Large intestine (tissue), 12 donors: ENCODE measurements at places on chromosomes 7 and 10.

DNA sequence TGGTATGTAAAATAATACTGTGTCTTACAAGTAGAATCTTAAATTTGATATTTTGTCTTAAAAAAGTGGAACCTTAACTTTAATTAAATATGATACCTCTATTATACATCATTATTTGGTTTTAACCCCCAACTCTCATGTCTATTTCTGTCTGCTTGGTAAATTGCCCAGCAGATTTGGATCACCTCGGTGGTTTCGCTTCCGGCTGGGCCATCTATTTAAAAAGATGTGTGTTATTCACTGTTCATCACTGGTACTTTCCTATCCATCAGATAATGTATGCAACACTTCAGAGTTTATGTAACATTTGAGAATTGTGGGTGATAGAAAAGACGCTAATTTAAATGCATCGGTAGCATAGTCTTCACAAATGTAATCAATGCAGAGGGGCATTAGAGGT lies 119.7 kb downstream of the SND1 start:
- DNase-seq, result no peak

DNA sequence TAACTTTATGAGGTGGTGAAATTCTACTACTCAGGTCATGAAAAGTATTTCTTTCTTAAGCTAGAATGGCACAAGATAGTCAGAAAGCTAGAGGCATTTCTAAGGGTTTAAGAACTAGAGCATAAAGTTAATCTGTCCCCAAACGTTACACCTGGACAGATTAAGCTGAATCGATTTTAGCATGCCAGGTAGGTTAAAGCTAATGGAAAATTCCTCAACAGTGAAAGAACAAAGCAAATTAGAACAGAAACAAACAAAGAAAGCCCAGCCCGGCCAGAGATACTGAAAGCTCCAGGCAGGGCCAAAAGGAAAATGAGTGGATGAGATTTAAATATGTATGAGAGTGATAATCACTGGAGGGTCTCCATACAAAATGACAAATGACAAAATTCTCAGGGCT lies 293.8 kb downstream of the CALN1 start:
- DNase-seq, result no peak

- DNase-seq, result no peak
Measured at GRCh38 chr10:110636932-110637557, 7.1 kb upstream of the RBM20 start.

GRCh38 chr10:120336306-120336910 lies 120.6 kb upstream of the PLPP4 start:
- no peak for DNase-seq

- DNase-seq, result no peak
Measured at GRCh38 chr10:132866601-132867381, 75.6 kb downstream of the CFAP46 start.

DNA sequence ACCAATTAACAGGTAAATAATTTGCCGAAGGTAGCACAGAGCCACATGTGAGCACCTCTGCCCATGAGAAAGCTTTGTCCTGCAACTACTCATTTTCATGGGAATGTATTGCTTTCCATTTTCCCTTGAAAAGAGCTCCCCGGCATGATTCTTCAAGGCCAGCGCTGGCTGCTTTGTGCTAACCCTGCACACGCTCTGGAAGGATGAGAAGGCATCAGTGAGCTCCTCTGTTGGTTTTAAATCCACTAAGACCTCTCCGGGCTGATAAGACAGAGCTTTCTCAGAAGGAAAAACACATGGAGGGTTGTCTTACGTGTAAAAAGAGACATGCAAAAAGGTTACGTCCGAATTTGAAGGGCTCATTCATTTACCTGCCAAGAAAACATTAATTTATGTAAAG lies 553.9 kb upstream of the MKI67 start:
- DNase-seq, result no peak

DNA sequence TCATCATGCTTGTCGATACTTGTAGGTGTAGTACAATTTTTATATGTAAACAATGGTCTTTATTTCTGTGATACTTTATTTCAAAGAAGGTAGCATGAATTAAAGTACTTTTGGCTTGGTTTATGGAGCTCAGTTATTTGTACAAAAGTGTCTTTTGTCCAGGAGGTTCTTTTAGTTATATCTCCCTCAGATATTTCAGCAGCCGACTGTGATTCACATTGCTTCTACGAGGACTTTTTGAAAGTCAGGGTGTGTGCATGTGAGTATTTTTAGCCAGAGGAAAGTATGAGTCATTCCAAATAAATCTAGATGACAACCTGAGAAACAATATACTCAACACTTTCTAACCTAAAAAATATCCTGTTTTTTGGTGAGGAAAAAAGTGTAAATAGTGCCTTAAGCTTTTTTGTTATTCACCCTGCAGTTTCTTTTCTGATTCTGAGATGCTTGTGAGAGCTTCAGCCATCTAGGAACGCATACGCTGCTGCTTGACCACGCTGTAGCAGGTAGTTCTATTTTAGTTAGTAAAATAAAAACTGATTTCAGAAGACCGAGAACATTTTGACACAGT lies 595 bp upstream of the SUN1 start:
- DNase-seq, result no peak

DNA sequence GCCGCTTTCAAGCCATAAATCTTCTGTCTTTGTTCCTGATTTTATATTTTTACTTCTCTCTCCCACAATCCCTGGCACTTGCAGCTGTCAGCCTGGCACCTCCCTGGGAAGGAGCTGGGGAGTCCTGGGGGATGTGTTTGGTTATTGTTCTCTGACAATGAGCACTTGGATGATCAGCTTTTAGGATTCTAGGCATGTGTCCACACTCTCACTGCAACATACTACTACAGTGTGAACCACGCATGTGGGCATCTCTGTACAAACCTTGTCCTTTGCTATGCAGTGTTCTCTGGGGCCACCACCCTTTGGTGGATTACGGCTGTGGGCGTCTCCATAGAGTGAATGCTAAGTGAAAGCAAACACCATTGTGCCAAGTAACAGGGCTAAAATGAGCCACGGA lies 168.4 kb upstream of the KMT2E start:
- DNase-seq, result no peak

DNA sequence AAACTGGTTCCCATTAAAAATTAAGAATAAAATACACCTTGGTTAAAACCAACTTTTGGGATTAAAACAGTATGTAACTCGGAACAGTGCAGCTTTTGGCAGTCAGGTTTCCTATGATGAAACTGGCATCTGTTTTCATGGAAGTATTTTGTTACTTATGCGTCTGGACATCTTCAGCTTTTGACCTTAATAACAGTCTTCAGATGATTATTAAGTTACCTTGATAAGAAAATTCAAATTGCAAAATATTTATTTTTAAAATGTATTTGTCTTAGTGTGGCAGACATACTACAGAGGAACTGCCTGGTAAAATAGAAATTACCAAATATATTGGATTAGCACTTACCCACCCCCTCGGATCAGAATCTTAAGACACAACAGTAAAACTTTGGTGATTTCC lies 100.0 kb downstream of the ITGB8 start:
- no peak for DNase-seq

- DNase-seq, result no peak
Measured at GRCh38 chr10:3110782-3111620, 43.7 kb downstream of the PFKP start.

DNA sequence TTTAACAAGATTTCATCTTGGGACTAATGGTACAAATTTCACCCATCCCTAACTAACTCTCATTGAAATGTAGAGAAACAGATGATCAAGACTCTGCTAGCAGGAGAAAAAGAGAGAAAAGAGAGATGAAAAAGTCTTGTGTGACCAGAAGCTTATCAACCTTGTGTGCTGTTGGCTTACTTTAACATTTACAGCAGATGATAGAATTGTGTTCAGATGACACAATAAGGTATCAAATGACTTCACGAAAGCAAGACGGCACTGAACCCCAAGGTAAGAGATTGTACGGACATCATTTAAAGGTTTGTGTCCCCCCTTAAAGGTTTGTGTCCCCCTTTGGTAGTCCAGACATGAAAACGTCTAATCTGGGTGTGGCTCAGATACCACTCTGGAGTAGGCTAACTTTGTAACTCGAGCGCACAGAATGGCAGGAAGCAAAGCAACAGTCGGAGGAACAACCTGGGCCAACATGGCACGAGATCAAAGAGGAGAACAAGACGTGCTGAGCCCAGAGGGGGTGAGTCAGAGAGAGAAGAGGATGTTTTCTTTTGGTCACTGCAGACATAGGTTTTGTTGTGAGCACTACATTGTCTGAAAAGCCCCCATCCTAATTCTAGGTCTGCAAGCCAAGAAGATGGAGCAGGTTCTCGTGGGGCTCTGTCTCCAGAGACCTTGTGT lies 10.4 kb upstream of the LMBR1 start:
- no peak for DNase-seq

- DNase-seq, result peak; percentile 58
Measured at GRCh38 chr10:11551916-11552602, 59.4 kb downstream of the USP6NL start.

- DNase-seq, result peak; percentile 83
Measured at GRCh38 chr7:130903358-130903974, 169.5 kb upstream of the KLF14 start.

GRCh38 chr10:90447831-90448230 lies 410.0 kb downstream of the HTR7 start:
- DNase-seq, result no peak

GRCh38 chr7:113086431-113086888 lies at the start of gene GPR85:
Gene GPR85, minus strand, starts transcription at chr7:113086827. Its CDS starts 2,106 bp downstream, at chr7:113084721.
- peak; percentile 40 for DNase-seq

DNA sequence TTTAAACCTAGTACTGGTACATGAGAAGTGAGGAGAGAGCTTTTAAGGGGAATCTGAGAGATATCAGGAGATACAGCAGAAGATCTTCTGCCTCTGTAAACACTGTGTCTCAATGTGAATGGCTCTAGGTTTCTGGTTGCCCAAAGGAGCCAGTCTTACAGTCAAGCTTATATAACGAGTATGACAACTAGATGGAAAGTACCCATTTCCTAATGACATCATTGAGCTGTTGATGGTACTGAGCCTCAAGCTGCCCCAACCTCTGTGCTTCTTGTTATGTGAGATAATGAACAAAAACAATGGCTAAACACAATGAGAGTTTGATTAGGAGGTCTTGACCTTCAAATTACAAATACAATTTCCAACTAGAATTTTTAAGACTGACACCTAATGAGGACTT lies 451.5 kb downstream of the SORCS1 start:
- DNase-seq, result no peak

GRCh38 chr7:11120675-11121220 lies 147.1 kb downstream of the PHF14 start:
- no peak for DNase-seq

GRCh38 chr7:145902123-145902522 lies 214.5 kb upstream of the CNTNAP2 start:
- DNase-seq, result no peak

GRCh38 chr7:118755067-118755625 lies 530.6 kb downstream of the ANKRD7 start:
- no peak for DNase-seq
